Activated naive CD8-positive, alpha-beta T cell treated with anti-CD3 and anti-CD28 coated beads, Interleukin-2, amount 10 ng/mL, durations not matched to agents 7 days and 5 days (primary cell): ENCODE measurements at places on chromosomes 13 and 19. TPM values are rescaled to one million over a fixed set of nuclear protein-coding genes. Genes with fewer than 3 reads are reported as not detected.

DNA sequence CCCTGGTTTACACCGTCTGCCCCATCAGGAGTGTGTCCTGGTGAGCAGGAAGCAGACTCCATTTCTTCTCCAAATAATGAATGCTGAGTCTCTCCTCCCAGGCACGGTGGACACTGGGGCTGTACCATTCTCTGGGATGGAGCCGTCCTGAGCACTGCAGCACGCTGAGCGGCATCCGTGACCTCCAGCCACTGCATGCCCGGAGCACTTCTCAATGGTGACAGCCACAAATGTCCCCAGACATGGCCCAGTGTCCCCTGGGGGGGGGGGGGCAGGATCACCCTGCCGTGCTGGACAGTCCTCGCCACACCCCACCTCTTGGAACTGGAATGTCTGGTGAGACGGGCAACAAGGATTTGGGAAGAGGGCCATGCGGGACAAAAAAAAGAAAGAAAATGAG, 37.4 kb downstream of the GNG7 start:
- no peak overlapping the region for H3K4me3 ChIP-seq
- no peak overlapping the region for H3K27ac ChIP-seq
- H3K4me1 ChIP-seq: no peaks in the 10 kb centered on the region
- no peak for DNase-seq
- no peaks in the 10 kb centered on the region for H3K27me3 ChIP-seq
- no peaks in the 10 kb centered on the region for H3K36me3 ChIP-seq

- H3K36me3 ChIP-seq: peaks cover 13% of the 10 kb centered on the region
- H3K27me3 ChIP-seq: no peaks in the 10 kb centered on the region
- H3K4me1 ChIP-seq: peaks cover 14% of the 10 kb centered on the region
- DNase-seq: peak; percentile 50
- H3K4me3 ChIP-seq: peak overlapping the region; percentile 28
Observed at GRCh38 chr19:1945899-1946298, 4.9 kb downstream of the CSNK1G2 start.

Gene ZNF560
- total RNA-seq: 0.34 TPM

Gene SBNO2
- 77.7 TPM for total RNA-seq

Gene TSSK6
- 5.8 TPM for total RNA-seq

Gene MUC16
- 0.09 TPM for total RNA-seq

Gene ERICH4
- not detected for total RNA-seq
